ENCODE measurements at places on chromosomes 6 and 20.

DNA sequence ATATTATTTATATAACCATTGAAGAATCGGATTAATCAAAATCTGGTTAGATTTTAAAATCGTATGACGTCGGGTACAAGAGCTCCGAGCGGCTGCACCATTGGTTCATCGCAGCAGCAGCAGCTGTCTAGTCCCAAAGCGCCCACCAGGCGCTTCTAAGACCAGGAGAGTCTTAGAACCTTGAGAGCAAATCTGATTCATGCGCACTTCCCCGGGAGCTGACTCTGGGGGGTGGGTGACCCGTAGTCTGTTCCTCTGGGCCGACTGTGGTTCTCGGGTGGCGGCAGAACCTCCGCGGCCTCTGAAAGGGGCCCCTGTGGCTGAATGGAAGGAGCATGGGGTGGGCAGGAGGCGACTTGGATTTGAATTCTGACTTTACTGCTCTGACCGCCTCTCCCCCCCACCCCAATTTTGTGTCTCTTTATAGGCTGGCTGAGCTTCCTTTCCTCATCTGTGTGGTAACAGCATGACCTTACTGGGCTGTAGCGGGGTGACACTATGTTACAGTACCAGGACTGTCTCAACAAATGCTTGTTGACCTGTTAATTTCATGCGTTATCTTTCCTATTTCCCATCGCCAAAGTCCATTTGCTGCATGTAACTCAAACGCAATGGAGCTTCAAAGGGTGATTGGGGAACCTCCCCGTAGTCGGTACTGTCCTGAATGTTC lies 119.7 kb downstream of the RTN4IP1 start:
- DNase-seq, result no peak

GRCh38 chr6:4192173-4192572 lies 56.8 kb upstream of the ECI2 start:
- DNase-seq, result no peak

GRCh38 chr6:120198033-120198432 lies 848.5 kb upstream of the MAN1A1 start:
- no peak for DNase-seq

DNA sequence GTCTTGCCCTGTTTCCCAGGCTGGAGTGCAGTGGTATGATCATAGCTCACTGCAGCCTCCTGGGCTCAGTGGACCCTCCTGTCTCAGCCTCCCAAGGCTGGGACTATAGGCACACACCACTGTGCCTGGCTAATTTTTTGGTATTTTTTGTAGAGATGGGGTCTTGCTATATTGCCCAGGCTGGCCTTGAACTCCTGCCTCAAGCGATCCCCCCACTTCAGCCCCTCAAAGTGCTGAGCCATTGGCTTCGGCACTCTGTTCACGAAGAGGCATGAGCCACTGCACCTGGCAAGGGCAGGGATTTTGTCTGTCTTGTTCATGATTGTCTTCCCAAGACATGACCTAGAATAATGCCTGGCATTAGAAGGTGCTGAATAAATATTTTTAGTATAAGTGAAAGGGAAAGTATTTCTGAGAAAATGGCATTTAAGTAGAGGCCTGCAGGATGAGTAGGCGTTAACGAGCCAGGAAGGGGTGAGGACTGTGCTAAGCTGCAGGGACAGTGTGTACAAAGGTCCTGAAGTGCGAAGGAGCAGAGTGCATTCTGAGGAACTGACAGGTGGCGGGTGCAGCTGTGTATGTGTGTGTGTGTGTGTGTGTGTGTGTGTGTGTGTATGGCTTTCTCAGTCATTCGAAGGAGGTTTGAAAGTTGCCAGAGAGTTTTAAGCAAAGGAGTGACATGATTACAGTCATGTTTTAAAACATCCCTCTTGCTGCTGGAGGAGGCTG lies 43.0 kb downstream of the VEGFA start:
- DNase-seq, result no peak

- DNase-seq, result no peak
These were observed 286.9 kb upstream of the BMP2 start for GRCh38 chr20:6480328-6481200.

DNA sequence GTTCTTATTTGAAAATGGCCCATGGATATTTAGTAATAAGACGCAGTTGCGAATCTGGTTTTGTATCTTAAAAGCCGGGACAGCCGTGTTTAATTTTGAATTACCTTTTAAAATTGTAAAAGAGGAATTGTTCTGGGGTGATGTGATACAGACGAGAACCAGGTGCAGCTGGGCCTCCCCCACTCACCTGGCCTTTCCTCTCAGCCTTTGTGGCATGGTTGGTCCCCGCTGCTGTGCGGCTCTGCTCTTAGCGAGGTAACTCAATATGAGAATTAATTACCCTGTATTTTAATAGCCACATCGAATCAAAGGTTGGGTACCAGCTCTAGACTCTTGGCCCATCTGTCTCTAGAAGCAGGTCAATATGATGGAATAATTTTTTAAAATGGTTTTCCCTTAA lies 56.5 kb upstream of the DACT2 start:
- DNase-seq, result no peak
